NCI-H510A (cell line): ENCODE measurements at places on chromosomes 13 and 19.

GRCh38 chr19:18202778-18203407 lies 949 bp downstream of the RAB3A start:
- DNase-seq: no peak

GRCh38 chr19:39341129-39341718 lies 997 bp upstream of the SAMD4B start:
- no peak for DNase-seq

GRCh38 chr13:97000295-97000925 lies 6.1 kb upstream of the OXGR1 start:
- DNase-seq: no peak

- DNase-seq: no peak
Measured at GRCh38 chr19:4567584-4568071, 8.1 kb upstream of the SEMA6B start.

- DNase-seq: no peak
Measured at GRCh38 chr13:51618626-51619025, 34.4 kb downstream of the WDFY2 start.

DNA sequence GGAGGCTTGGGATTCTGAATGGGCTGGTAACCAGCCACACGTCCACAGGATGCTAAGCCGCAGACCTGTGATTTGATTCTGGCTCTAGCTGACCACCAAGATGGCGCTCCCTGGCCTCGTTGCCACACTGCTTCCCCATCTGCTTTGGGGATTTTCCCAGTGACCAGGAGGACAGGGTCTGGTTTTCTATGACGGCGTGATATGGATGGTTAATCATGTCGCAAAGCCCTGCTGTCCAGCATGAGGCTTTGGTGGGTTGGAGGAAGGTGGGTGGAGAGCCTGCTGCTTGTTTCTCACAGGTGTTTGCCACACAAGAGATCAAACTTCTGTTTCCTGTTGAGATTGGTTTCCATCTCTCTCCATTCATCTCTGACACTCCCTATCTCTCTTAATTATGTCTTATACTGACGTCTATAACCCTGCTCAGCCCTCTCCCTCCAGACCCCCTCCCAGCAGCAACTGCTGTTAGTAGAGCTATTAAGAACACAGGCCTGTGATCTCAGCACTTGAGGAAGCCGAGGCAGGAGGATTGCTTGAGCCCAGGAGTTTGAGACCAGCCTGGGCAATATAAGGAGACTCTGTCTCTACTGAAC lies 102.7 kb downstream of the SIPA1L3 start:
- DNase-seq: no peak

DNA sequence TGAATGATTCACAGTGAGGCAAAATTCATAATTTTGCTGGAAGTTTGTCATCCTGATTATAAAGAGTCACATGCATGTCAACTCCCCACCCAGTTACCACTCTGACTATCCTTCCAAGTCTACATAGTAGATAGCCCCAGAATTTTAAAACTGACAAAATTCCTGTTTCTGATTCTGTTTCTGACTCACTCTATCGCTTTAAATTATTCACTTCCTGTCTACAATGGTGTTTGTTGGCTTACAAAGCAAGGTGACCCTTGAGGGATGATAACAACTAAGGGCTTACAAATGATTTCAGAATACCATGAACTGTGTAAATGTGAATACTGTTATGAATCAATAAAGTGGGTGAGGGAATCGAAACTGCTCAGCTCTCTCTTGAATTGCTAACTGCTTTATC lies 98.7 kb upstream of the KL start:
- no peak for DNase-seq

DNA sequence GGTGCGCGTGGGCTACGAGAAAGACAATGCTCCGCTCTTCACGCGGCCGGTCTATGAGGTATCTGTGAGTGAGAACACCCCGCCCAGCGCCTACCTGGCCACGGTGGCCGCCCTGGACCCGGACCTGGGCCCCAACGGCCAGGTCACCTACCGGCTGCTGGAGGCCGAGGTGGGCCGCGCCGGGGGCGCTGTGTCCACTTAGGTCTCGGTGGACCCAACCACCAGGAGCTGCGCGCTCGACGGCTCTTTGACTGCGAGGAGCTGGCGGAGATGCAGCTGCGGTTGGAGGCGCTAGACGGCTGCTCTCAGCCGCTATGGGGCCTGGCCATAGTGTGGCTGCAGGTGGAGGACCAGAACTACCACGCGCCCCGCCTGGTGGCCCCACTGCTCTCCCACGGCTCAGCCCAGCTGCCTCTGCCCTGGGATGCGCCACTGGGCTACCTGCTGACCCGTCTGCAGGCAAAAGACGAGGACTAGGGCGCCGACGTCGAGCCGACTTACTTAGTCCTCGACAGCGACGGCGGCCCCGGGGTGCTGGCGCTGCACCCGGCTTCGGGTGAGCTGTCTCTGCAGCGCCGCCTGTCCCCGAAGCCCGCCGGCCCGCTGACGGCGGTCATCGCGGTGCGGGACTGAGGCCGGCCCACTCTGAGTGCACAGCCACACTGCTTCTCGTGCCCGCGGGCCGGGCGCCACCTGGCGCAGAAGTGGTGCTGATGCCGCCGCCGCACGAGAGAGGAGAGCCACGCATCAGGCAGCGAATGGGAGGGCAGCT lies 173.0 kb downstream of the OLFM4 start:
- no peak for DNase-seq

DNA sequence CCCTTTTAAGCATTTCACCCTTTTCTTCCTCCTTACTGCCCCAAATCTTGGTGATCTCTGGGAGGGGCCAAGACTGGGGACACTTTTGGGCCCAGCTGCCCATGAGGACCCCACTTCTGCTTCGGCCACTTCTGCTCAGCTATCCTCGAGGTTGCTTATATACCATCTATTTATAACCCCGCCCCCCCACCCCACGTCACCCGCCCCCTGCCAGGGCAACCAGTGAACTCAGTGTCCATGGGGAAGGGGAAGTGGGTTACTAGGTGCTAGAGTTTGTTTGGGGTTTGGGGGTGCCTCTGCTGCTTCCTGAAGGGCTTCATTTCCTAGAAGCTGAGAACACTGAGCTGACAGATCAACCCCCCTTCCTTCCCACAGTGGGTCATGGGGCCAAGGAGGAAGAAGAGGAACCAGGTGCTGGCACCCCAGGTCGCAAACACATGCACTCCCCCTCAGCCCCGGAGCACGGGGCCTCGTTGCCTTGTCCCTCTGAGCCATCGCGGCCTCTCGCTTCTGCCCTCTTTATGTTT lies 6.1 kb upstream of the ADGRE5 start:
- DNase-seq: no peak

DNA sequence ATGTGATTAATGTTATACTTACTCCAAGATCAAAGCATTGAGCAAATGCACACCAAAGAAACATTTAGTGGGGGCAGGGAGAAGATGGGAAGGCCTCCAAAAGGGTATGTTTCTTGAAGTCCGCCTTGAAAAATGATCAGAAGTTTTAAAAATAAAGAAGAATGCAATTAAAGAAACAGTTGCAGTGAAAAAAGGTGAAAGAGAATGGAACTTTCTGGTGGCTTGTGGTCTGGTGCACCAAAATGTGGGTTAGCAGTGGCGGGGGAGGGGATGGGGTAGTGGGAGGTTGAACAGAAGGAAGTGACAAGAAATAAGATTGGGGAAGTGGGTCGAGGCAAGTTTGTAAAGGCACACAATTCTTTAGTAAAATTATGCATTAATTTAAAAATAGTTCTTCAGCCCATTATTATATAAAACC lies 2.5 kb downstream of the LCP1 start:
- no peak for DNase-seq

- DNase-seq: no peak
Measured at GRCh38 chr19:1481893-1482360, 2.9 kb upstream of the C19orf25 start.

GRCh38 chr13:44855860-44856259 lies 133.4 kb downstream of the NUFIP1 start:
- DNase-seq: no peak

DNA sequence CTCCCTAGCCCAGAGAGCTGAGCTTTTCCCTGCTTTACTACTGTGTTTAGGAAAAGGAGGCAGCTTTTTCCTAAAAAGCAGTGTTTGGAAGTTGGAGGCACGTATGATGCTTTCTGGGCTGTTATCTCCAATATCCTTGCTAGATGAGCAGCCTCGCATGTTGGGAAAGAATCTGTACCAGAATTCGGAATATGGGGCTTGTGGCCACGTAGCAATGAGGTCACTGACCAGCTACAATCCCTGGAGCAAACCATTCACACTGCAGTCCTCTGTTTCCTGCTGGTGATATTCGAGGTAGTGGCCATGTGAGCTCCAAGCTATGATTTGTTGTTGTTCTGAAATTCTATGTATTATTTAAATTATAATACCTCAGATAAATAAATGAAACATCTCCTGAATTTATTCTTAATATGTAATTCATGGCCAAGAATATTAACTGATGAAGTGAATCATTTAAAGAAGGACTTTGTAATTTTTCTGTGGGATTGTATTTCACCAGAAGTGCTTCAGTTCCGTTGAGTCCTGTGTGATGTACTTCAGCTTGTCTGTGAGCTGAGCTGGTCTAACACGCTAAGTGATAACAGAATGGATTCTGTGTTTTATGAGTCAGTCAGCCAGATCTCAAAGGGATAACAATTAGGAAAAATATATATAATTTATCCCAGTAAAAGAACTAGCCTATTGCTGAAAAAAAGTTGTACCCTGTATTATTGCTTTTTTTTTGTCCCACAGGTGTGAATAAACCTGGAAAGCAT lies 319.5 kb downstream of the SHISA2 start:
- no peak for DNase-seq

- DNase-seq: no peak
Measured at GRCh38 chr13:76271728-76272232, 614.4 kb downstream of the KCTD12 start.

- DNase-seq: peak; percentile 41
Measured at GRCh38 chr19:32675720-32676185, at the start of gene RGS9BP. Gene RGS9BP (plus strand): TSS chr19:32675848. CDS start chr19:32676264, 416 bp downstream.

DNA sequence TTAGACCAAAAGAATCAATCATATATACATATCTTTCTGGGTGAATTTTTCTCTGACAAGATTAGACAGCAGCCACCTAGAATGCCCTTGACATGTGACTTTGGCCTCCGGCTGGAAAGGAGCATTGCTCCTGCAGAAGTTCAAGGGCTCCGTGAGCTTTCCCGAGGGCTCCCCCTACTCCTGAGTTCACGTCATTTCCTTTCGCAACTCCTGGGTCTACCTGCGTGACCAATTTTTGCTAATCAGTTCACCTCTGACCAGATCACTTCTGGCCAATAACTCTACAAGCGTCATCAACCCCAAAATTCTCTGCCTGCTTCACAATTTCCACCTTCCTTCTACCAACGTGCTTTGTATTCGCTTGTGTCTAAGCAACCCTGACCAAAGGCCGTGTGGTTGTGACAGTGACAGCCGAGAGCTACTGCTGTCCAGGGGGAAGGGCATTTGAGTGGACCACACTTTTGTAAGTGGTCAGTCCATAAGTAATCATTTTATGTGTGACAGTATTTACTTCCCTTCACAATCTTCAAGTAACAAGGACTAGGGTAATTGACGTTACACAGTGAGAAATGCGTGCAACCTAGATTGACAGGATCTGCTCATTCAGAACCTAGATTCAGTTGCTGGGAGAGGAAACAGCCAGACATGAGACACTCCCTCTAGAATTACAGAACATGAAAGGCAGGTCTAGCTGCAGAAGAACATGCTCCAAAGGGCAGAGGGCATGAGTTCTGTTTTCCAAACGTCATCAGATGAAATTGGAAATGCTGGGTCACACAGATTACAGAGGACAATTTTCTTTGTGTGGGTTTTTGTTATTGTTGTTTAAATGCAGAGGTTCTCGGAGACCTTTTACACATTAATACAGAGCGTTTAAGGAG lies 145.9 kb upstream of the SPACA7 start:
- DNase-seq: no peak

- peak; percentile 81 for DNase-seq
Measured at GRCh38 chr19:4012092-4012974, 4.8 kb downstream of the PIAS4 start.

- no peak for DNase-seq
Measured at GRCh38 chr19:40466219-40466984, 399 bp upstream of the SPTBN4 start.

DNA sequence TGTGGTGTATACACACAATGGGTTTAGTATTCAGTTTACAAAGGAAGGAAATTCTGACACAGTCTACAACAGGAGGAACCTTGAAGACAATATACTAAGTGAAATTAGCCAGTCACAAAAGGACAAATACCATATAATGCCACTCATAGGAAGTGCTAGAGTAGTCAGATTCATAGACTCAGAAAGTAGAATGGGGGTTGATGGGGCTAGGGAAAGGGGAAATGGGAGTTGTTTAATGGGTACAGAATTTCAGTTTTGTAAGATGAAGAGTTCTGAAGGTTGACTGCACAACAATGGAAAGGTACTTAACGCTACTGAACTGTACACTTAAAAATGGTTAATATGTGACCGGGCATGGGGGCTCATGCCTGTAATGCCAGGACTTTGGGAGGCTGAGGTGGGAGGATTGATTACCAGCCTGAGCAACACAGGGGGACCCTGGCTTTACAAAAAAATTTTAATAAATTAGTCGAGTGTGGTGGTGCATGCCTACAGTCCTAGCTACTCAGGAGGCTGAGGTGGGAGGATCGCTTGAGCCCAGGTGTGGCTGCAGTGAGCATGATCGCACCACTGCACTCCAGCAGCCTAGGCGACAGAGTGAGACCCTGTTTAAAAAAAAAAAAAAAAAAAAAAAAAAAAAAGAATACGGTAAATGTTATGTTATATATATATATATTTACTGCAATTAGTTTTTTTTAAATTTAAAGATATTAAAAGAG lies 45.0 kb downstream of the SLC15A1 start:
- no peak for DNase-seq

GRCh38 chr19:28981518-28981917 lies 231.4 kb downstream of the UQCRFS1 start:
- no peak for DNase-seq

- no peak for DNase-seq
Measured at GRCh38 chr13:32837973-32838927, 178.0 kb upstream of the KL start.

GRCh38 chr13:24353736-24354135 lies 44.4 kb downstream of the C1QTNF9 start:
- DNase-seq: no peak

DNA sequence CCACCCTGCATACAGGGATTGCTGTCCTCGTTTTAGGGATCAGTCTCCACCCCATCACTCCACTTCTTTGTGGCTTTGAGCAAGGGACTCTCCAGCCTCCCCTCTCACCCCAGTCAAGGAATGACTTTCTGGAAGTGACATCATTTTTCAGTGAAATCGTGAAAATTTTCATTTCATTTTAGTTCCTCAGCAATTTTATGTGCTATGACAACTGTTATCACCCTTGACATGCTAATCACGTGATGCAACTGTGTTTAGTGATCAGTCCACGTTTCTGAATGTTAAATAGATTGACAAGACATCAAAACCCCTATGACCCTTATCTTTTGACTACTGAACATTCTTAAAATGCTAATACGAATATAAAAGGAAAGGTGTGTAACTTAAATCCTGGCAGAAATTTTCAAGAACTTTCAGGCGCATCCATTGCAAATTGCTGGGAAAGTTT lies 8.0 kb downstream of the C19orf81 start:
- DNase-seq: no peak

DNA sequence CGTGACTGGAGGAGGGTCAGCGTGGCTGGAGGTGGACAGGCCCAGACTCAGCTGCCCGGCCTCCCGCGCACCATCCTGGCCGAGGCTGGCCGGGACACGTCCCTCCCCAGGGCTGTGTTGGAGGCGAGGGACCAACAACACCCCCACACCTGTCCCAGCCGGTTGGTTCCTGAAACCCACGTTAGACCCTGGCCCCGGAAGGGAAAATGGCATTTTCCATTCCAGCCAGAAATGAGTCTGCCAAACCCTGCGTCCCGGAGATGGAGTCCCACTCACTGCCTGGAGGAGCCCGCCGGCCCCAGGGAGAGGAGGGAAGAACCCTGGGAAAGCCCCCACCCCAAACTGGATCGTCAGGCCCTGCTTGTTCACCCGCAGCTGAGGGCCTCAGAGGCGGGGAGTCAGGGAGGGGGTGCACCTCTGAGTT lies 4.8 kb upstream of the WDR18 start:
- DNase-seq: no peak
